ENCODE measurements at places on chromosomes 7 and 10. TPM values are rescaled to one million over a fixed set of nuclear protein-coding genes. Genes with fewer than 3 reads are reported as not detected.

- H3K36me3 ChIP-seq: no peaks in the 10 kb centered on the region
- peak overlapping the region; percentile 46 for H3K4me3 ChIP-seq
- no peak overlapping the region for H3K27ac ChIP-seq
- no peaks in the 10 kb centered on the region for H3K4me1 ChIP-seq
- H3K27me3 ChIP-seq: no peaks in the 10 kb centered on the region
Measured at GRCh38 chr7:22146961-22147512, 201.3 kb upstream of the CDCA7L start.

MYO3A gene
- not detected for polyA plus RNA-seq

LIPM gene
- polyA plus RNA-seq: not detected

- H3K27ac ChIP-seq: no peak overlapping the region
- DNase-seq: no peak
- H3K4me3 ChIP-seq: no peak overlapping the region
- H3K27me3 ChIP-seq: no peaks in the 10 kb centered on the region
Measured at GRCh38 chr7:95623788-95624187, 27.5 kb upstream of the PDK4 start.

- H3K4me3 ChIP-seq: no peak overlapping the region
- H3K36me3 ChIP-seq: no peaks in the 10 kb centered on the region
- DNase-seq: no peak
- H3K27ac ChIP-seq: no peak overlapping the region
Measured at GRCh38 chr10:109202111-109202510, 721.2 kb downstream of the XPNPEP1 start.

GRCh38 chr10:84908491-84908890, 580.1 kb downstream of the CCSER2 start:
- DNase-seq: no peak
- no peak overlapping the region for H3K27ac ChIP-seq
- no peaks in the 10 kb centered on the region for H3K27me3 ChIP-seq
- H3K4me1 ChIP-seq: no peaks in the 10 kb centered on the region
- no peak overlapping the region for H3K4me3 ChIP-seq
- no peaks in the 10 kb centered on the region for H3K36me3 ChIP-seq

Data from IMR-90 (cell line).